ENCODE measurements at places on chromosomes 11 and 22.

- no peak for DNase-seq
Measured at GRCh38 chr11:75562836-75563484, 907 bp downstream of the SERPINH1 start.

DNA sequence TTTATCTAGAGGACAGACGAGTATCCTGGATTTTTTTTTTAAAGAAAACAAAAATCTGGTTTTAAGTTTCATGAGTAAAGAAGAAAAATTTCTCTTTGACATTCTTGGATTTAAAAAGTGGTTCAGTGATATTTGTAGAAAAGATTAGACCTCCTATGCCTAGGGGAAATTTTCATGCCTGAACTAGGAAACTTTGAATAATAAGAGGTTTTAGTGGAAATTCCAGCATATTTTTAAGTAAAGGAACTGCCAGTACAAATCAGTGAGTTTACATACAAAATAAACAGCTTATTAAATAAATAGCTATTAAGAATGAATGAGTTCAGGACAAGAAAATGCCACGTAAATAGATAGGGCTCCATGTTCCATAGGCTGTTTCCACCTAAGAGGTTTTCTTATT is 17.5 kb downstream of the JAM3 start:
- no peak for DNase-seq

GRCh38 chr22:41752011-41752970 is 48.2 kb upstream of the CCDC134 start:
- DNase-seq: no peak

DNA sequence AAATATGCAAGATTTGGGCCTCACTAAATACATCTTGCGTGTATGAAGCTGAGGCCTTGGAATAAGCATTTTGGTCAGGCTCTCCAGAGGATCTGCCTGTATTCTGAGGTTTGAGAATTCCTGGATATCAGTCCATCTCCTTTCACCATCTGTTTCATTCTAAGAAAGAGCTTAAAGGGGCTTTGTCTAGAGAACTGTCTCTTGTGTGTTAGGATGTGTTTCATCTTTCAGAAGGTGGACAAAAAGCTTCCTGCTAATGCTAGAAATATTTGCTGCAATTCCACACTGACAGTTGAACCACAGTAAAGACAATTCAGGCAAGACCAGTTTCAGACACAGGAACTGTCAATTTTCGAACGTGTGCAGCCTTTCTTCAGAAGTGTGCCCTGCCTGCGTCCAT is 185.4 kb downstream of the DBX1 start:
- no peak for DNase-seq

DNA sequence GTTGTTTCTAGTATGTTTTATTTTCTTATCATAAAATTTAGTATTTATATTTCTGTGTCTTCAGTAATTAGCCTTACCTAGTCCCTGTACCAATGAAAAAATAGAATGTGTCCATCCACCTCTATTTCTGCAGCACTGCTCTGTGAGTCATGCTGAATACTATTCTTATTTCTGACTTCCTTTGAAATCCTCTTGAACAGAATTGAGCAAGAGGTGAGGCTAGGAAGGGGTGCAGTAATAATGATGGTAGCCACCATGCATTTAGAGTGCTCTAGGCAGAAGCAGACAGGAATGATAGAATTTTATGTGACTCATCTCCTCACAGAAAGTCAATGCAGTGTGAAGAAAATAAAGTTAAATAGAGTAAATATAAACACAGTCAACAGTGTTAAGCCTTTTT is 60.0 kb downstream of the OR10A6 start:
- no peak for DNase-seq

DNA sequence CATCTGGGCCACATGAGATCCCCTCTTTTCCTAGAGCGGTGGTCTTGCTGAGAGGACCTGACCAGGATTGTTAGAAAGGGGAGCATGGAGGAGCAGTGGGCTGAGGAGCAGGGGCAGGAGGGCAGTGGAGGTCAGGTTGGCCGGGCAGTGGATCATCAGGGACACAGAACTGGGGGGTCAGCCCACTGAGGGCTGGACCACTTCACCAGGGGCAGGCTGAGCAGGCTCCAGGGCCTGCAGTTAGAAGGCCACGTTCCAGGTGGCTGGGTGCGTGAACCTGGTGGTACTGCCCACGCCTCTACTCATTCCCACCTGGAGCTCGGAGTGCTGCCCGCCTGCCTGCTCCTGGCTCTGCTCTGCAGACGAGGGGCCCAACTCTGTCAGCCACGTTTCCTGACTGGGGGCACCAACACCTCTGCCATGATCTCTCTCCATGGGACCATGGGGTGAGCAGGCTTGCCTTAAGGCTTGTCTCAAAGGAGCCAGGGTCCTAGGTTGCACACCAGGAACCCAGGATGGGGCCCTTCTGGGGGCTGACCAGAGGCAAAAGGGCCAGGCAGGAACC is 9.7 kb downstream of the MRGPRF start:
- no peak for DNase-seq

DNA sequence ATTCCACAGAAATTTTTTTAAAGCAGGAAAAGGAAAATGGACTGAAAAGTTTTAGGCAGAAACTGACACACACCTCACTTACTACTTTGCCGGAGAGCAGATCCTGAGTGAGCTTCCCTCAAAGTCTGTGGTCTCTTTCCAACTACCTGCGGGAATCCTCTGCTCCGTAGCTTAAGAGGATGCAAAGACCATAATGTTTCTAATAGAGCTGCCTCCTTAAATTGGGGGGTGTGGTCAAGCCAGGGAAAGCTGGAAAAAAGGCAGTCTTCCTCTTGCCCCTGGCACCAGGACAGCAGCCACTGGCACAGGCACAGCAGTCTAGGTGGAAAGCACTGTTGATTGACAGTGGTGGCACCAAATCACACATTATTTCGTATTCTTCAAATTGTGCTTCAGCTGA is at the start of gene ETS1:
ETS1 (minus strand) TSS at position 144 of the 400 bp plus-strand sequence. CDS start 14,428 bp downstream, outside the sequence.
- DNase-seq: no peak

GRCh38 chr11:122963961-122964360 is 17.7 kb downstream of the BSX start:
- DNase-seq: no peak

GRCh38 chr22:19522881-19523239 is 1.4 kb downstream of the CLDN5 start:
- no peak for DNase-seq

DNA sequence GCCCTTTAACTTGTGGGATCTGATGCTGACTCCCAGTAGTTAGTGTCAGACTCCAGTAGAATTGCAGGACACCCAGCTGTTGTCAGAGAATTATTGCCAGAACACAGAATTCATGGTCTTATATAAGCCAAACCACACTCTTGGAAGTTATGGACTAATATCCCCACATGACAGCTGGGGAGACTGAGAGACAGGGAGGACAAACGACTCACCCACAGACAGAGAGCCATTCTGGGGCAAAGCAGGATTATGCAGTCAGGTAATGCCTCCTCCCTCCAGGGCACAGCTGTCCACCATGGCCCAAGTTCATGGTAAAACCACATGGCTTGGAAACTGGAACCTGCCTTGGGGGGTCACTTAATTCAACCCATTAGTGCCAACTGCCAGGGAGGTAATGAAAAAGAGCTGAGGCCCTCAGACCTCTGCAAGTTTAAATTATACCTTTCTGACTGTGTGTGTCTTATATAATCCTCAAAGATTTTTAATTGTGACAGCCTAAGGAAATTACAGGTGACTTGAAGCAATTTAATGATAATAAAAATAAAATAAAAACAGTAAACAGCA is 299.5 kb downstream of the BUD13 start:
- DNase-seq: no peak

GRCh38 chr11:116689413-116690127 is 83.2 kb downstream of the BUD13 start:
- no peak for DNase-seq

Measured in CD4-positive, alpha-beta T cell treated with Interleukin-6 at 100 ng/mL for 8 hours (primary cell).